ENCODE measurements at places on chromosomes 6 and 20. TPM values are rescaled to one million over a fixed set of nuclear protein-coding genes. Genes with fewer than 3 reads are reported as not detected.

ZSCAN23 gene
- polyA plus RNA-seq = 0.75 TPM

GRCh38 chr6:95636552-95637431, 59.5 kb downstream of the MANEA start:
- H3K4me1 ChIP-seq = no peaks in the 10 kb centered on the region
- no peaks in the 10 kb centered on the region for H3K36me3 ChIP-seq
- no peak overlapping the region for H3K4me3 ChIP-seq
- no peak for DNase-seq

- no peaks in the 10 kb centered on the region for H3K4me1 ChIP-seq
- H3K27ac ChIP-seq = no peak overlapping the region
- H3K27me3 ChIP-seq = no peaks in the 10 kb centered on the region
- H3K36me3 ChIP-seq = no peaks in the 10 kb centered on the region
These were observed 467.6 kb downstream of the DHX35 start for GRCh38 chr20:39429726-39430125.

DNA sequence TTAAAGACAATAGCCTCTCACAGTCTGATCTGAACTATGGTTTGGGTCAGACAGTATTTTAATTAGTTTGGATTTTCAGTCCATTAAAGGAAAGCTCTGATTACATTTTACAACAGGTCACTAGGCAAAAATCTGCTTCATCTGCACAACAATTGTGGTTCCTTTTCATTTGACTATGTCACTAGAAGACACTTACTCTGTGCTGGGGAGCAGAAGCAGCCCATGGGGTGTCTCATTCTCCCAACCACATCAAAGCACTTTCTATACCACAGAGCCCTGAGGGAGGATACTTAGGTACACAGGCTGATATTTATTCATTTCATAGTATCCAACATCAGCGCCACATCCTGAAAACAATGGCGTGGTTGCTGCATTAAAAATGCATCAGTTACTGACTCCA, 36.6 kb upstream of the HDAC2 start:
- no peaks in the 10 kb centered on the region for H3K4me1 ChIP-seq
- no peak for DNase-seq
- H3K27ac ChIP-seq = no peak overlapping the region
- H3K4me3 ChIP-seq = no peak overlapping the region

GRCh38 chr6:169885831-169886230, 134.4 kb downstream of the ERMARD start:
- DNase-seq = no peak
- H3K36me3 ChIP-seq = no peaks in the 10 kb centered on the region
- H3K27me3 ChIP-seq = no peaks in the 10 kb centered on the region
- H3K27ac ChIP-seq = no peak overlapping the region
- no peak overlapping the region for H3K4me3 ChIP-seq
- no peaks in the 10 kb centered on the region for H3K4me1 ChIP-seq

DNA sequence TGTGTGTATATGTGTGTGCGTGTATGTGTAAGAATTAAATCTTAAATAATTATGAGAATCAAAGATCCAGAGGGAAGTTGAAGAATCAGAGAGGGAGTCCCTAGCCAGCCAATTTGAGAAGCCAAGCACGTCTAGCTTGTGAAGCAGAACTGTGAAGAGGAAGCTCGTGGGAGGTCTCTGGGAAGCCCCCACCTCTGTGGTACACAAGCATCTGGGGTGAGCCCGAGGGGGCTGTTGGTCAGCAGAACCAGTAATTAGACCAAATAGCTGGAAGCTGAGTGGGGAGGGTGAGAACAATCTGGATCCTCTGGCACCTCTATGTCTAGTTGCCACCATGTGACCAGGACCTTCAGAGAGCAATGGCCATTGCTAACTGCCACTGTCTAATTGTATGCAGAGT, 310.0 kb upstream of the PRND start:
- no peak overlapping the region for H3K27ac ChIP-seq
- H3K27me3 ChIP-seq = no peaks in the 10 kb centered on the region
- H3K4me1 ChIP-seq = no peaks in the 10 kb centered on the region
- no peak overlapping the region for H3K4me3 ChIP-seq

CD83 gene
- polyA plus RNA-seq = 3.1 TPM

GRCh38 chr6:42260972-42261371, 43.3 kb upstream of the MRPS10 start:
- no peaks in the 10 kb centered on the region for H3K27me3 ChIP-seq
- H3K4me1 ChIP-seq = peaks cover 6% of the 10 kb centered on the region
- peak overlapping the region; percentile 44 for H3K27ac ChIP-seq
- peaks cover 5% of the 10 kb centered on the region for H3K36me3 ChIP-seq
- DNase-seq = peak; percentile 62

DNA sequence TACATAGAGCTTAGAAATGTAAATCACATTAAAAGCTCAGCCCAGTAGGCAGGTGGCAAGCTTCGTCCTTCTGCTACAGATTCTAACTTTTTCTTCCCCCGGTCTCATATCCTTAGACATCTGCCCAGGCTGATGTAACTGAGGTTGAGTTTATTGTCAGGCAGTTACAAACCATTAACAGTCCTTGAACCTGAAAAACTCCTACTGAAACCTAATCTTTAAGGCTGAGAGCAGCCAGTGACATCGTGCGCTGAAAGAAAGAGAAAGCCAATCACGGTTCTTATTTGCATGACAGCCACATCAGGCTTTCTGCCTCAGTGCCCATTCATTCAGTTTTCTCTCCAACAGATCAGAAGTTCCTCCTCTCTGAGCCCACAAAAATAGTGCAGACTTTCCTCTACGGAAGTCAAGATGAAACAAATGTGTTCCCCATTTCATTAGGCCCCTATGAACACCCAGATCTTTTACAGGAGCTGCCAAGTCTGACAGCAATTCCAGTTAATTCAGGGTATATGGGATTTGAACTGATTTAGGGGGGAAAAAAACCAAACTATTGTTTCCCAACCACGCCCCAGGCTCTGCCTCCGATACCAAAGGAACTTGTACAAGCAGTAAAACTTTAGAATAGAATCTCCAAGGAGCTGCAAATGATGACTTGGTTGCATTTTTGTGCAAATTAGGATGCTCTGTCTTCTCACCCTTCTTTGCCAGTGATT, at the start of gene NHSL1:
Gene NHSL1, minus strand, starts transcription at position 192 of the 716 bp plus-strand sequence. CDS start 204 bp downstream, outside the sequence.
- no peak within 1 kb of the TSS for H3K4me3 ChIP-seq
- no peak for DNase-seq
- H3K4me1 ChIP-seq = peaks cover 46% of the 10 kb centered on the region

DNA sequence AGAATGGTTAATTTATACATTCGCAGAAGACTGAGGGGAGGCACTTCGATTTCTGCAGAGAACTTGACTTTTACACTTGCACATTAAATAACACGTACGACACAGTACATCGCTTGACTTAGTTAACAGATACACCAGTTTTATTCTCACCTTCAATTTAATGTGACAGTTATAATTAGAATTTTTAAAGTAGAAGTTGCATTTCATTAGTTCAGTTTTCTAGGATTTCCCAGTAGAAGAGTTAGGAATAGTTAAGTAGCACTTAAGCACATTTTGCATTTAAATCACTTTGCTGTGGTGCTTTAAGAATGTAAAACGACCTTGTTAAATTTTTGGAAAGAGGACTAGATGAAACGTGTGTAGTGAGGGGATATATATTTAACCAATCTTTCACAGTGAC, 1.6 kb upstream of the BEND3 start:
- DNase-seq = no peak
- H3K27ac ChIP-seq = peak overlapping the region; percentile 87
- no peaks in the 10 kb centered on the region for H3K36me3 ChIP-seq
- H3K4me1 ChIP-seq = peaks cover 15% of the 10 kb centered on the region
- H3K4me3 ChIP-seq = no peak overlapping the region

DNA sequence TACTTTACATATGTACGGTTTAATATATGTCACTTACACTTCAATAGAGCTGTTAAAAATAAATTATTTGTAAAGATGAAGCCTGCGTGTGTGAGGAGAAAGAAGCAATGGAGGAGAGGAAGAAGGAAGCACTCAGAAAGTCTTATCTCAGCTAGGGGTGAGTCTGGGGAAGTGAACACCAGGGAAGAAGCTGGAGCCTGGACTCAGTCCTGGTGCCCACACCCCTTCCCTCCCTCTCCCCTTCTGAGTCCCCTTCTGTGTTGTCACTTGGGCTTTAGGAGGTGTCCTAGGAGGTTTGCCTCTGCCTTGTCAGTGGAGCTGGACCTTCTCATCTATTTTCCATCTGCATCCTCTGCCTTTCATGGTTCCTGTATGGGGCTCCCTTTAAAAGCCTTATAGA, 1.9 kb downstream of the SIRPB2 start:
- H3K36me3 ChIP-seq = no peaks in the 10 kb centered on the region
- H3K27ac ChIP-seq = peak overlapping the region; percentile 77
- no peak overlapping the region for H3K4me3 ChIP-seq
- no peaks in the 10 kb centered on the region for H3K27me3 ChIP-seq

DNA sequence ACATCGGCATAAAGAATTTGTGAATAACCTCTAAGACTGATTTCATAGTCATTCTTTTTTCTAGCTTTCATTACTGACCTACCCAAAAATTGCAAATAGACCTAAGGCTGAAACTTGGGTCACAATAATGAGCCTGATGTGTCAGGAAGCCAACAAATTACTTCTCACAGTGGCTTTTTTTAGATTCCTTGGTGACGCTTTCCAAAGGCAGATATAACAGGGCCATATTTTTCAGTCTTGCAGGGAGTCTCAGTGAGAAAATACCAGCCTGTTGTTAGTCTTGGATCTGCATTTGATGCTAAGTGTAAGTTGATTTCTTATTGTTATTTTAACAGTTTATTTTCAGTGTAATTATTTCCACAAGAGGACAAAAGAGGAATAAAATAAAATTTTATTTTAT, 179.7 kb downstream of the KHDC1L start:
- H3K4me1 ChIP-seq = no peaks in the 10 kb centered on the region
- H3K36me3 ChIP-seq = no peaks in the 10 kb centered on the region
- H3K4me3 ChIP-seq = no peak overlapping the region
- H3K27ac ChIP-seq = no peak overlapping the region
- no peaks in the 10 kb centered on the region for H3K27me3 ChIP-seq

- no peak overlapping the region for H3K4me3 ChIP-seq
- H3K27ac ChIP-seq = no peak overlapping the region
- H3K4me1 ChIP-seq = peaks cover 22% of the 10 kb centered on the region
- no peak for DNase-seq
These were observed 41.6 kb downstream of the IYD start for GRCh38 chr6:150410399-150410798.

DNA sequence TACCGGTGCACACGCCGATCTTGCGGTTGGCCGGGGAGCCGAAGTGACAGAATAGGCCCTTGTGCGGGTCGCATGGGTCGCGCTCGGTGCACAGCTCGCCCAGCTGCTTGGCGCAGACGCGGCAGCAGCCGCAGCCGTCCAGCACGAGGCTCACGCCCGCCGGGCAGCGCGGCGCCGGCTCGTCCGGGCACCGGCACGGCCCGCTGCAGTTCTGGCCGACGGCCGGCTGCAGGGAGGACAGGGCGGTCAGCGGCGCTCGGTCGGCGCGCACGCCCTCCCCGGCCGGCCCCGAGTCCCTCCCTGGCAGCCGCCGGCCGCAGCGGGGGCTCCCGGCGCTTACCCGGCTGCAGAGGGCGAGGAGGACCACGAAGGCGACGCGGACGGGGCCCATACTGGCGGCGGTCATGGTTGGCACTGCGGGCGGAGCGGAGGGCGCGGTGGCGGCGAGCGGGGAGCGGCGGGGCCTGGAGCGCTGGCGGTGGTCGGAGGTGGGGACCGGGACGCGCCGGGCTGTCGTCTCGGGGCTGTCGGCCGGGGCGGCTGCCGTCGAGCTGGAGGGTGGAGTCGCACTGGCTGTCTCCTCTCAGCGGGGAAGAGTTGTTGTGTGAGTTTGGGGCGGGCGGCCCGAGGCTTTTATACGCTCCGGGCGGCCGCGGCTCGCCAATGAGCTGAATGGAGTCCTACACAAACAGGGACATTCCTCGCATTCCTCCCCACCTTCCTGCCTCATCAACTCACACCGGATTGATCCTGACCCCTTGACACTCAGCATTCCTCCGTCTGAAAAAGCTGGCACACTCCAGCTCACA, at the start of gene CCN2:
Gene CCN2, minus strand, starts transcription at position 606 of the 809 bp plus-strand sequence. Its CDS starts 200 bp downstream, at position 406.
- H3K4me1 ChIP-seq = peaks cover 31% of the 10 kb centered on the region
- peak; percentile 94 for DNase-seq
- H3K27ac ChIP-seq = peak within 1 kb of the TSS; percentile 93
- H3K36me3 ChIP-seq = peaks cover 6% of the 10 kb centered on the region
- H3K27me3 ChIP-seq = no peaks in the 10 kb centered on the region

DNA sequence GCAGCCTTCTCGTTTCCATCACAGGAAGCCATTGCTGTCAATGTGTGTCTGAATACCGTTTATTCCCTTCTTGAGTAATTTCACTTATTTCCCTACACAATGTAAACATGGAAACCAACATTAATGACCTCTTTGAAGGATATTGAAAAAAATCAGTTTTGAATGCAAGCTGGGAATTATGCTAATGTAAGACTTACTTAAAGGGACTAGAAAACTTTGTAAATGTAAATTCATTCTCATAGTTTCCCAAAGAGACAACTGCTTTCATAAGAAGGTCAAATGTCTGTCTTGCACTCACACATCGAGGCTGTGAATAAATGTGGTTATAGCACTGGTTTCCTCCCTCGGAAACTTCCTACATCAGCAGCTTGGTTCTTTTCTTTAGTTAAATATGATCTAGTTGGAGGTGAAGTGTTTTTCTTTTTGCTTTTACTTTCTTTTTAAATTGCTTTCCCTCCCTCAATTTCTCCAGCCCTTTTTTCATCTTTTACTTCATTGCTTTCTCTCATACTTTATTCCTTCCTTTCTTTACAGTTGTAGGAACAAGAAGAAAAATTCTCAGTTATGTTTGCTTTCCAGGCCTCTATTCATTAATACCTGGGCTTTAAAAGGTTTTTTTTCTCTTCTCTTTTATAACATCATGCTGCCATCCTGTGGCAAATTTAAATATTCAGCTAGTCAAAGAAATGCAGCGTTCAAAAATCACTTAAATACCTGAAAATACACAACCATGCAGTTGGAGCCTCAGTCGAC, 108.3 kb downstream of the TNFAIP3 start:
- H3K36me3 ChIP-seq = no peaks in the 10 kb centered on the region
- H3K4me3 ChIP-seq = no peak overlapping the region
- no peaks in the 10 kb centered on the region for H3K4me1 ChIP-seq
- H3K27me3 ChIP-seq = no peaks in the 10 kb centered on the region

- no peaks in the 10 kb centered on the region for H3K4me1 ChIP-seq
- H3K27ac ChIP-seq = no peak overlapping the region
- no peaks in the 10 kb centered on the region for H3K27me3 ChIP-seq
- H3K4me3 ChIP-seq = no peak overlapping the region
- peaks cover 71% of the 10 kb centered on the region for H3K36me3 ChIP-seq
These were observed 33.2 kb downstream of the PSMG4 start for GRCh38 chr6:3291987-3292386.

RCAN2 gene
- polyA plus RNA-seq = 42.0 TPM

PLCB4 gene
- polyA plus RNA-seq = 5.4 TPM

- no peak for DNase-seq
- H3K4me3 ChIP-seq = no peak overlapping the region
- H3K27ac ChIP-seq = peak overlapping the region; percentile 26
- H3K36me3 ChIP-seq = no peaks in the 10 kb centered on the region
- peaks cover 63% of the 10 kb centered on the region for H3K4me1 ChIP-seq
- H3K27me3 ChIP-seq = no peaks in the 10 kb centered on the region
These were observed 61.6 kb downstream of the PREX1 start for GRCh38 chr20:48766205-48766604.

GRCh38 chr6:415087-415486, 23.5 kb downstream of the IRF4 start:
- no peaks in the 10 kb centered on the region for H3K36me3 ChIP-seq
- no peaks in the 10 kb centered on the region for H3K27me3 ChIP-seq
- DNase-seq = no peak
- no peaks in the 10 kb centered on the region for H3K4me1 ChIP-seq
